Stimulated activated CD8-positive, alpha-beta memory T cell treated with anti-CD3 and anti-CD28 coated beads, Interleukin-7, amount 100 ng/mL, for 1 hour (primary cell): ENCODE measurements at places on chromosomes 2 and 18.

- no peak for DNase-seq
Observed at GRCh38 chr2:172313715-172314341, 113.6 kb upstream of the ITGA6 start.

DNA sequence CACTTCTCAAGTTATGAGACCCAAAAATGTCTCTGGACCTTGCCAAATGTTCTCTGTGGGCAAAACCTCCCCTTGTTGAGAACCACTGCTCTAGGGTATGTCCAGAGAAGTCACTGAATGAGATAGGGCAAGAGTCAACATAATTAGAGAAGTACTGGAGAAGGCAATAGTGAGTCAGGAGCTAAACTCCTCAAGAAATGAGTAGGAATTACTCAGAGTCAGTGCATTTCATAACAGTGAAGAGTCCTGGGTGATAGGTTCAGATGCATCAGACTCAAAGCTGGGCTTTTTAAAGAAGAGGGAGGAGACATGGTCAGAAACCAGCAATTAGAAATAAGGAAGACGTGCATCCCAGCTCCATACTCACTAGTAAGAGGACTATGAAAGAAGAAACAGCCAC, 38.6 kb upstream of the IHH start:
- DNase-seq: no peak

DNA sequence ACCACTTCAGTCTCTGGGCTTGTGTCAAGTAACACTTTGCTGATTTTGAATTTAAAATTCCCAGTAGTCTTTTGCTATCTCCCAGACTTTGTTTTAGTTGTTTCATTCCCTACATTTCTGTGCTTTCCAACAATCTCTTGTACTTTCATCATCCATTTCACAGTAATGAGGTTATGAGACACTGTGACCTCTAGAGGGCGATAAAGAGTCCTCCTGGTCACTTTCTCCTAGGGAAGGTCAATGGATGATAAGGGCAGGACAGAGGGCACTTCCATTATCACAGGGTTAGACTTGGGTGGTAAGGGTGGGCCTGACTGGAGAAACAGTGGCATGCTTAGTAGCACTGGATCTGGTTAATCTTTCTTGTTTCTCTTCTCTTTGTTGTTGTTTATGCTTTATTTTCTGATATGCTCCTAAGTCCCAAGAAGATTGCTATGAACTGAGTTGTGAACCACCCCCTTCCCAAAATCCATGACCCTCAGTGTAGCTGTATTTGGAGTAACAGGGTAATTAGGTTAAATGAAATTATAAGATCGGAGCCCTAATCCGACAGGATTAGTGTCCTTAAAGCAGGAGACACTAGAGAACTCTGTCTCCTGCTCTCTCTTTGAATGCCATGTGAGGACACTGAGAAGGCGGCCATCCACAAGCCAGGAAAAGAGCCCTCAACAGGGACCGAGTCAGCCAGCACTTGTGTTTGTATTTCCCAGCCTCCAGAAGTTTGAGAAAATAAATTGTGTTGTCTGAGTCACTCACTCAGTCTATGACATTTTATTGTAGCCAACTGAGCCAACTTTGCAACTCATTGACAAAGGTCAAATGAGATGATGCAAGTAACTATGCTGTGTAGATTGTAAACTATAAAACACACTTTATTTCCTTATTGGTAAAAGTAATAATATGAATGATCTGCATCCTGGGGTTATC, 779.2 kb downstream of the CNTNAP5 start:
- no peak for DNase-seq

DNA sequence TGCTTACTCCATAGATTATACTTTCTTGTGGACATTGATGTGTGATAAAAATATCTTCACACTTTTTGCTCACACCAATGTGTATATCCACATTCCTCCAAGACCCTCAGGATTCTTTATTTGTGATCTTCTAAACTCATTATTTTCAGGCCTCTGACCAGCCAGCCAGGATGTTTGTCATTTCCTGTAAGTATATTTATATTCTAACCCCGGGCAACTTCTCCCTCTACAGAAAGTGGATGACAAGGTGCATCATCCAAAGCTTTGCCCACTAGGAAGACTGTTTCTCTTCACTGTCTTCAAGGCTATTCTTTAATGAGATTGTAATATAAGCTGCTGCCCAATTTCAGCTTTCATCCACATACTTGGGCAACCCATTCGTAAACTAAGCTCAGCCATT, 3.6 kb upstream of the CWC22 start:
- DNase-seq: no peak

DNA sequence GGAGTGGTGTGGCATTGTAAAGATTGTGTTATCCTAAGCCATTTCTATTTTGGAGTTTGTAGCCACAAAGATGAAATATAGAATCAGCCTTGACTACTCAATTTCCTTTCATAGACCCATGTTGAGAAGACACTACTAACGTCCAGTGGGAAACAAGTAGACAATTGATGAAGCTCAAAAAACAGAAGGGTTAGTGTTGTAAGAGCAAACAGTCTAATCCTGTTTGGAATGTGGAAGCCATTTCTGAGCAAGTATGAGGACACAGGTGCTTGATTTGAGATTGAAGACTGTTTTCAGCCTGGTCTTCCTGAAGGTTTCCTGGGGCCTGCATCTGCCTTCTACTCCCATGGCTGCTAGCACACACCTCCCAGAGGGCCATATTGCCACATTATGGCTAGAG, 29.1 kb downstream of the B3GNT2 start:
- DNase-seq: no peak

DNA sequence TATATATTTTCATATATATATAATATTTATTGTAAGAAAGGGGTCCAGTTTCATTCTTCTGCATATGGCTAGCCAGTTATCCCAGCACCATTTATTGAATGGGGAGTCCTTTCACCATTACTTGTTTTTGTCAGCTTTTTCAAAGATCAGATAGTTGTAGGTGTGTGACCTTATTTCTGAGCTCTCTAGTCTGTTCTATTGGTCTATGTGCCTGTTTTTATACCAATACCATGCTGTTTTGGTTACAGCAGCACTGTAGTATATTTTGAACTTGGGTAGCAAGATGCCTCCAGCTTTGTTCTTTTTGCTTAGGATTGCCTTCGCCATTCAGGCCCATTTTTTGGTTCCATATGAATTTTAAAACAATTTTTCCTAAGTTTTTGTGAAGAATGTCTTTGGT, 320.1 kb downstream of the CDH2 start:
- DNase-seq: no peak

DNA sequence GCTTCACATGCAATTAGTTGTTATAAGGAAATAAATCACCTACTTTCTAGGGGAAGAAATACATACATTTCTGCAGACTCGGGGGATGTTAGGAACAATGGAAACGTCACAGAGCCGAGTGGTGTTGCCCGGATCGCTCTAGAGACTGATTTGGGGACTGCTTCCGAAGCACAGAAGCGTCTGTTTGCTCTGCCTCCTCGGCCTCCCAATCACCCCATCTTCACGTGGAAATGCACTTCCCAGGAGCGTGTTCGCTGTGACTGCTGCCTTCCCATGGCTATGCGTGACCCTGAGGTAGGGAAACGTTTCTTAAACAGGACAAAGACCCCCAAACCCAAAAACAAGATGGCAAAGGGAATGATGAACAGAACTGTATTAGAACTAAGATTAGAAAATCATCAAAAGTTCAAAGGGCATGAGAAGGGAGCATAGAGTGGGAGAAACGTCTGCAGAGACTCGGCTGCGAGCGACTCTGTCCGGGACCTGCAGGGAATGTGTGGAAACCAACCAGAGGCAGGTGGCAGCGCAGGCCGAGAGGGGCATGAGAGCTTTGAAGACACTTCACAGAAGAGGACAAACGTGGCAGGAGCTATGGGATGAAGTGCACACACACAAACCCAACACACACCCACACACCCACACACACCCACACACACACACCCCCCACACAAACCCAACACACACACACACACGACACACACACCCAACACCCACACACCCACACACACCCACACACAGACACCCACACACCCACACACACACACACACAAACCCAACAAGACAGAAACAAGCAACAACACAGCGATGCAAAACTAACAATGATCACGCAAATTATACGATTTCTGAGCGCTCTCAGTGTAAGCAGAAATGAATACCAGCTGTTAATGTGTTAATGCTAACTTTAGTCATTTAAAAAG, 41.3 kb downstream of the RTP5 start:
- no peak for DNase-seq

- DNase-seq: no peak
Observed at GRCh38 chr18:53947092-53947640, 277.3 kb downstream of the MBD2 start.
